ENCODE measurements at places on chromosomes 3 and 15.

DNA sequence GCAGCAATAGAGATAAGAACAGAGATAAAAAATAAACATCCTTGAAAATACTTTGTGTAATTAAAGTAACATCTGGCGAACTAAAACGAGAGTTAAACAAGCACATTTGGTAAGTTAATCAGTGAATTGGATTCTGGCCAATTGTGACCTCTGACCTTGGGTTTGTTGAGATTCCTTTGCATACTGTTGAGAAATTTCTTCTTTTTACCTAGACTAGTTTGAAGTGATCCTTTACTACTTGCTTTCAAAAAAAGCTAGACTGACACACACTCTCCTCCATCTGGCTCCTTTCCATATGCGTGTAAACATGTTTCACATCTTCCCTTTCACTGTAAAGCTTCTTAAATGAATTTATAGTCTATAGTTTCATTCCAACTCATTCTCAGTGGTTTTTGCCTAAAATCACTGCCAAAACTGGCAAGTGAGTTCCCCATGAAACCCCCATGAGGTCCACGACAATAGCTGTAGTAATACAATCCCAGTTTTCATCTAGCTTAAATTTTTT lies 17.3 kb upstream of the GBE1 start:
- DNase-seq = no peak

GRCh38 chr3:156291272-156292123 lies 171.1 kb downstream of the KCNAB1 start:
- DNase-seq = no peak

DNA sequence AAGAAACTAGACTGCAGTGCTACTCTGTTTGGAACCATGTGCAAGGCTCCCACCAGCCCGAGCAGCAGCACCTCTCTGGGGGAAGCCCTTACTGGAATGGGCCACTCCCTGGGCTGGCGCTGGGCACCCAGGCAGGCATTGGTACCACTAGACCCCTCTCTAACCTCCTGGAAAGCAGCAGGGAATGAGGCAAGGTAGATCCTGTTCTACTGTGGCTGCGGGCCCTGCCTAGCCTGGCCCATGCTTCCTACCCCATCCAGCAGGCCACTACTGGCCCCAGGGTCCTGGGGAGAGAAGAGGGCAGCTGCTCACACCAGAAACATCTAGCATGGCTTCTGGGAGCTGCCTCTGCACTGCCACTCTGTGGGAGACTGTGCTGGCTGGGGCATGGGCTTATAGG lies 44.8 kb downstream of the MESD start:
- no peak for DNase-seq

DNA sequence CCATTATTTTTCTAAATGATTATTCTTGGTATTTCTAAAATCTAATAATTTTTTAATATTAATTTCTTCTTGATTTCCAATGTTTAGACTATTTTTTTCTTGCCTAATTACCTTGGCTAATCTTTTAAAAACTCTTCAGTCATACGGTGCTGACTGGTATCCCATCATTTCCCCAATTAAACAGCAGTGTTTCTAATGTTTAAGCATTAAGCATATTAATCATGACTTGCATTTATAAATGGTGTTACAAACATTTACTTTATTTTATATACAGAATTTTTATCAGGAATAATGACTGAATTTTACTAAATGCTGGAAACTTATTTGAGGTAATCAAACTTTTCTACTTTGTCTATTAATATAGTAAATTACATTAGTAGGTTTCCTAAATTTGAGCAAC lies 199.3 kb downstream of the ADAMTSL3 start:
- no peak for DNase-seq

GRCh38 chr15:63041402-63041973 lies 1.1 kb upstream of the TPM1 start:
- DNase-seq = no peak

GRCh38 chr15:39581793-39582285 lies 960 bp downstream of the THBS1 start:
- DNase-seq = no peak

- DNase-seq = peak; percentile 38
Measured at GRCh38 chr3:23324745-23325144, 121.6 kb downstream of the UBE2E2 start.

GRCh38 chr3:150599611-150600297 lies 3.4 kb upstream of the SELENOT start:
- peak; percentile 49 for DNase-seq
